Jurkat, Clone E6-1 (cell line): ENCODE measurements at places on chromosomes 5 and 9.

DNA sequence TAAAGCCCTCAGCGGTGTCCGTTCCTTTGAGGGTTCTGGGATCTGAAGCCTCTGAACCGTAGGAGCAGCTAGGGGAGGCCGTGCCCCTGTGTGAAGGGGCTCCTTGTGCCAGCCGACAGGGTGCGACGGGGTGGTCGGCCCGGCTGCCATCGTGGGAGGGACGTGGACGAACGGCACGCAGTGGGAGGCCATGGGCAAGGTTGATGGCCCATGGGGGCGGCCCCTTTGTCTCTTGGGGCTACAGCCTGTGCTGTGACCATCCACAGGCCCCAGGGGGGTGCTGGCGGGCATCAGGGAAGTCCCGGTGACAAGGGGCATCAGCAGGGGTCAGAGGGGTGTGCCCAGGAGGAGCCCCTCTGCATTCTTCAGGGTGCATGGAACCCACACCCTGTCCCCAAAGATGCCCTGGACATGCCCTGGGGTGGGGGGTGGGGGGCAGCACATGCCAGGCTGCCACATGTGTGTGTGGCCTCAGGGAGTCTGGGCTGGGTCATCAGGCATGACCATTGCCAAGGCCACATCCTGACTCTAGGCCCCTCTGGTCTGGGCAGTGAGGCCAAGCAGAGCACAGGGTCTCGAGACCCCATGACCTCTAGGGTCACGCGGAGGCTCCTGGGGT, 49.6 kb upstream of the CACNA1B start:
- no peak for DNase-seq

GRCh38 chr5:137122075-137122474, 377.1 kb downstream of the SPOCK1 start:
- no peak for DNase-seq

- DNase-seq = peak; percentile 1
These were observed 97.6 kb upstream of the CDH10 start for GRCh38 chr5:24742334-24742733.

DNA sequence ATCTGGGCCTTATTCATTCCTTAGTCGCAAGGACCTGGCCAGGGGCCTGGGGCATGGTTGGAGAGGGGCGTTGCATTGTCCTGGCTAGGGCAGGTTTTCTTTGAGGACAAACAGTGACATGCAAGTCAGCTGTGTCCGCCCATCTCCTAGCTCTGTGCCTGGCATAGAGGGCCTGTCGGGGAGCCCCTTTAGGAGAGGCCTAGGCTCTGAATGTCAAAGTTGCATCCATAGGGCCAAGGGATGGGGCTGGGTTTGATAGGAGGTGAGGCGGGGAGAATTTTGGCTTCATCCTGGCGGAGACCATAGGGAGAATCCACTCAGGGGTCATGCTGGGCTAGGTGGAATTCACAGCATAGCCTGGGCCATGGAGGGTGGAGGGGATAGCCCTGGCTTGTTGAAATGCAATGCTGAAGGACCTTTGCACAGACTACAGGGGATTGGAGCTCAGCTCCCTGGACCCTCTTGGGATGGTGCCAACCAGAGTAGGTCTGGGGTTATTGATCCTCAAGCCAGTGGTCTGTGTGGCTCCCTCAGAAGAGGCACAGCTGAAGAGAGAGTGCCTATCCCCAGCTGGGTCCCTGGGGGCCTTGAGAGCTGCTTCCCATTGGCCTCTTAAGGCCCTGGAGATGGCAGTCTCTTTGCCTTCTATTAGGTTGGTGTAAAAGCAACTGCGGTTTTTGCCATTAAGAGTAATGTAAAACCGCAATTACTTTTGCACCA, 104.0 kb downstream of the RGS3 start:
- DNase-seq = no peak

- no peak for DNase-seq
These were observed 211.5 kb upstream of the NREP start for GRCh38 chr5:111968459-111968858.

DNA sequence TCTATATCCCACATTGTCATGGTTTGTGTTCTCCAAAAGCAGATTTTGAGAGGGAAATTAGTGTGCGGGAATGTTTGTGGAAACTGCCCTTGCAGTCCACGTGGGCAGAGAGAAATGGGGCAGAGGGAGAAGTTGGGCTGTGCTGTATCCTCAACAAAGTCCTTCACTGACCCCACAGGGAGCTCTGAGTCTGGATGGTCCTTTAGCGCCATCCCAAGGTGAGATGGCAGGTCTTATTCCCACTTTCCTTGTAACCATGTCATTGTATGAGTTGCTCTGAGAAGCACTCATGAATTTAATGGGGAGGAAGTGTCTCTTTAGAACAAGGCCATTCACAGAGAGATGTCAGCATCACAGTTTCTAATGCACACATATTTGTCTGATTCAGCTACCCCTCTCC, 127.1 kb downstream of the ANKRD18B start:
- DNase-seq = no peak
